Psoas muscle (tissue), 8 donors: ENCODE measurements at places on chromosomes 16 and 17.

- no peak overlapping the region for H3K4me3 ChIP-seq
- no peaks in the 10 kb centered on the region for H3K36me3 ChIP-seq
- DNase-seq = no peak
- H3K4me1 ChIP-seq = no peaks in the 10 kb centered on the region
These were observed 27.7 kb upstream of the CBX4 start for GRCh38 chr17:79866791-79867518.

- no peak overlapping the region for H3K27ac ChIP-seq
- DNase-seq = no peak
- no peaks in the 10 kb centered on the region for H3K27me3 ChIP-seq
- peaks cover 11% of the 10 kb centered on the region for H3K4me1 ChIP-seq
- H3K36me3 ChIP-seq = peaks cover 83% of the 10 kb centered on the region
These were observed 20.1 kb downstream of the PLD6 start for GRCh38 chr17:17186051-17186450.

- DNase-seq = no peak
- H3K36me3 ChIP-seq = no peaks in the 10 kb centered on the region
- H3K27ac ChIP-seq = no peak overlapping the region
- H3K4me3 ChIP-seq = no peak overlapping the region
These were observed 31.8 kb downstream of the TPSG1 start for GRCh38 chr16:1193143-1193824.

DNA sequence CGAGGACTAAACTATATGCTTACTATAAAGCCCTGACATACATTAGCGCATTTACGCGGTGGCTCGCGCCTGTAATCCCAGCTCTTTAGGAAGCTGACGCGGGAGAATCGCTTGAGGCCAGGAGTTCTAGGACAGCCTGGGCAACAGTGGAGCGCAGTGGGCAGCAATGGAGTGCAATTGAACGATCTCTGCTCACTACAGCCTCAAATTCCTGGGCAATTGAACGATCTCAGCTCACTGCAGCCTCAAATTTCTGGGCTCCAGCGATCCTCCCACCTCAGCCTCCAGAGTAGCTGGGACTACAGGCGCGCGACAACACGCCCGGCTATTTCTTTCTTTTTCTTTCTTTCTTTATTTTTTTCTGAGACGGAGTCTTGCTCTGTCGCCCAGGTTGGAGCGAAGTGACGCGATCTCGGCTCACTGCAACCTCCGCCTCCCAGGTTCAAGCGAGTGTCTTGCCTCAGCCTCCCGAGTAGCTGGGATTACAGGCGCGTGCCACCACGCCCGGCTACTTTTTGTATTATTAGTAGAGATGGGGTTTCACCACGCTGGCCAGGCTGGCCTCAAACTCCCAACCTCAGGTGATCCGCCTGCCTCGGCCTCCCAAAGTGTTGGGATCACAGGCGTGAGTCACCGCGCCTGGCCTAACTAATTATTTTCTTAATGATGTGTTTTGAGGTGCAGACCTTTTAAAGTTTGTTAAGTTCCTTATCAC lies 506 bp upstream of the COG7 start:
- H3K4me1 ChIP-seq = peaks cover 19% of the 10 kb centered on the region
- H3K4me3 ChIP-seq = peak overlapping the region; percentile 83
- no peaks in the 10 kb centered on the region for H3K36me3 ChIP-seq

- no peak overlapping the region for H3K27ac ChIP-seq
- no peak overlapping the region for H3K4me3 ChIP-seq
- DNase-seq = no peak
- H3K4me1 ChIP-seq = peaks cover 6% of the 10 kb centered on the region
These were observed 16.8 kb upstream of the EMP2 start for GRCh38 chr16:10597187-10597601.
